ENCODE measurements at places on chromosomes 16 and 17.

- H3K36me3 ChIP-seq, result no peaks in the 10 kb centered on the region
- peak; percentile 6 for DNase-seq
- H3K27ac ChIP-seq, result no peak overlapping the region
- H3K4me3 ChIP-seq, result no peak overlapping the region
- H3K4me1 ChIP-seq, result no peaks in the 10 kb centered on the region
These were observed 1931.9 kb downstream of the TP53TG3F start for GRCh38 chr16:35391328-35391727.

DNA sequence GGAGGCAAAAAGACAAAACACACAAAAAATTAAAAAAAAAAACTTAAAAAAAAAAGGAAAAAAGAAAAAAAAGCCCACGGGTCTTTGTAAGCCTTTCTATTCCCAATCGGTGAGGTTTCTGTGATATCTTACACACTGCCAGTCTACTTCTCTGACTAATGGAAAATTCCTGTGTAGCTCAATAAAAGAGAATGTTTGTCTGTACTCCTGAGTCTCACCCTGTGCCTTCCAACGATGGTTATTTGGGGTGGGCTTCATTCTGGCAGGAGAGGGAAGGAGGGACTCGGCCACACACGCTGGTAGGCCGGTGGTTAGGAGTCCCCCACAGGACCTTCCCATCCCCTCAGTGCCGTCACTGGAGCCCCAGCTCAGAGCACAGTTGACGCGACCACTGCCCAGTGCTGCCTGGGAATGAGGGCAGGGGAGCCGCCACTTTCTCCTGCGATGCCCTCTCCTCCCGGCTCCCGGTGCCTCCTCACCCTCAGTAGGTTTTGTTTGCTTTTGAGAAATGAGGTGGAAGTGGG lies 68.0 kb downstream of the AMFR start:
- peak overlapping the region; percentile 78 for H3K4me3 ChIP-seq
- H3K27me3 ChIP-seq, result peaks cover 5% of the 10 kb centered on the region
- H3K4me1 ChIP-seq, result peaks cover 57% of the 10 kb centered on the region
- H3K36me3 ChIP-seq, result peaks cover 21% of the 10 kb centered on the region
- DNase-seq, result no peak

GRCh38 chr17:15351478-15351840 lies 10.1 kb upstream of the TEKT3 start:
- no peak overlapping the region for H3K27ac ChIP-seq
- no peaks in the 10 kb centered on the region for H3K36me3 ChIP-seq
- peaks cover 6% of the 10 kb centered on the region for H3K4me1 ChIP-seq
- no peak for DNase-seq

DNA sequence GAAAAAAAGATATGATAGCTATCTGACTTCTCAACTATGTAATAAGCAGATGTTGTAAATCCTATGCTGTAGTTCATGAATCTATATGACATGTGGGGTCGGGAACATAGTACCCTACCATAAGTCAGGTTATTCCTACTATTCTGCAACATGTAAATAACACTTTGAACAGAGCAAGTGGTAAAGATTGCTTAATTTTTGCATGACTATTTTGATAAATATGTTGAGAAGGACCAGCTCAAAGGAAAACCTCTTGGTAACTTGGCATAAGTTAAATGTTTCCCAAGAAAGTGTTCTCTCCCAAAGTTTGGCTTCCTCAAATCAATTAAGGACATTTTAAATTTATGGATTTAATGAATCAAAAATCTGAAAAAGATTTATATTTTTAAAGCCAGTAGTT lies 62.1 kb downstream of the ABHD15 start:
- DNase-seq, result no peak
- peaks cover 69% of the 10 kb centered on the region for H3K36me3 ChIP-seq
- H3K27me3 ChIP-seq, result no peaks in the 10 kb centered on the region
- no peaks in the 10 kb centered on the region for H3K4me1 ChIP-seq
- no peak overlapping the region for H3K4me3 ChIP-seq

DNA sequence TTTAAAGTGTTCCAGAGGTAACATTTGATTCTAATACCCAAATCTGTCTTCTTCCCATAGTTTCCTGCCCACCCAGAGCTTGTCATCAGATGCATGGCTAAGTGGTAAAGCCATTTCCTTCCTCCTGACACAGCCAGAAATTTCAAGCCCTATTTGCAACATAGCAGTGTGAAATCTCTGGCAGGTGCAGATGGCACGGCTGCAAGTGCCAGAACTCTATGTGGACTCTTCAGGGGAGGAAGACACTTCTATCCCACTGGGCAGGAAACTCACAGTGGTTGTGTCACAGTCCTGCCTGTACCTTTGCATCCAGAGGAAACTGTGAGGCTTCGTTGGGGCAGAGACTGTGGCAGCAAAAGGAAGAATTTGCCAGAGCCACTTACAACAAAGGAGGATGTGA lies 13.2 kb downstream of the DYNLRB2 start:
- H3K36me3 ChIP-seq, result no peaks in the 10 kb centered on the region
- H3K27me3 ChIP-seq, result peaks cover 78% of the 10 kb centered on the region
- no peak overlapping the region for H3K27ac ChIP-seq
- no peak overlapping the region for H3K4me3 ChIP-seq
- no peaks in the 10 kb centered on the region for H3K4me1 ChIP-seq

GRCh38 chr16:82181461-82182185 lies 11.6 kb upstream of the MPHOSPH6 start:
- peaks cover 14% of the 10 kb centered on the region for H3K4me1 ChIP-seq
- no peak overlapping the region for H3K4me3 ChIP-seq
- no peak for DNase-seq

DNA sequence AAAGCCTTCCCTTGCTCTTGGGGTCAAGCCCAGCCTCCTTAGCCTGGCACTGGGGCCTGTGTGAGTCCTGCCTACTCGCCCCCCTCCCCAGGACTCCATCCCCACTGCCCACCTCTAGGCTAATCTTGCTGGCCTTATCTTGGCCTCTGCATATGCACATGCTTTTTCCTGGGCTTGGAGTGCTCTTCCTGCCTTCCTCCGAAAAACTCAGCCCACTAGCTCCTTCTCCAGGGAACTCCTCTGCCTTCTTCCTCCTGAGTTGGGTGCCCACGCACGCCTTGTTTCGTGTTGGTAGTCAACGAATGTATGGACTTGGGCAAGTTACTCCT lies 16.5 kb downstream of the TBX2 start:
- peaks cover 52% of the 10 kb centered on the region for H3K27me3 ChIP-seq
- no peak overlapping the region for H3K27ac ChIP-seq
- H3K4me1 ChIP-seq, result peaks cover 21% of the 10 kb centered on the region
- no peak for DNase-seq

GRCh38 chr16:58389724-58390123 lies 2.5 kb upstream of the GINS3 start:
- no peak overlapping the region for H3K27ac ChIP-seq
- H3K4me3 ChIP-seq, result no peak overlapping the region
- H3K4me1 ChIP-seq, result no peaks in the 10 kb centered on the region
- peaks cover 50% of the 10 kb centered on the region for H3K27me3 ChIP-seq

DNA sequence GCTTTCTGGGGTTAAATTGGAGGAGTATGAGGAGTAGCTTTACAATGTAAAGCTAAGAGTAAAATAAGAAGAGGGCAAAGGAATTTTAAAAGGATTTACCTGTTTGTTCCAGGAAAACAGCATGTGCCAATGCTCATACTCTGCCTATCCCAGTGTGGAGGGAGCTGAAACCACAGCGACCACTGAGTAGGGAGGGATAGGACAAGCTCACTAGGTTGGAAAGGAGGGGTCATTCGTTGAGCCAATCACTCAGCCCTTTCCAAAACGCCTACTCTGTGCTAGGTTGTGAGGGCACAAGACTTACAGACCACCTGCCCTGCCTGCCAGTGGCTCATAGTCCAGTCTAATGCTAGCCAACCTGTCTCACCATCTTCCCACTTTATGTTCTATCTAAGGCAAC lies 1.1 kb upstream of the DNAJC7 start:
- H3K27ac ChIP-seq, result peak overlapping the region; percentile 99
- H3K4me3 ChIP-seq, result peak overlapping the region; percentile 99
- H3K36me3 ChIP-seq, result peaks cover 18% of the 10 kb centered on the region
- DNase-seq, result no peak

DNA sequence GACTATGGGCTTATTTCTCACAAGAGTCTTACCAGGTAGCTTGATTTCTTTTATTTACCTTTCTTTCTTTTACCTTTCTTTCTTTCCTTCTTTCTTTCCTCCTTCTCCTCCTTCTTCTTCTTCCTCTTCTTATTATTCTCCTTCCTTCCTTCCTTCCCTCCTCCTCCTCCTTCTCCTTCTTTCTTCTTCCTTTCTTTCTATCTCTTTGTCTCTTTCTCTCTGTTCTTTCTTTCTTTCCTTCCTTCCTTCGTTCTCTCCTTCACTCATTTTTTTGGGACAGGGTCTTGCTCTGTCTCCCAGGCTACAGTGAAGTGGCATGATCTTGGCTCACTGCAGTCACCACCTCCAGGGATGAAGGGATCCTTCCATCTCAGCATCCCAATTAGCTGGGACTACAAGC lies 363.6 kb upstream of the MAF start:
- no peak for DNase-seq
- no peak overlapping the region for H3K27ac ChIP-seq
- no peaks in the 10 kb centered on the region for H3K4me1 ChIP-seq
- H3K36me3 ChIP-seq, result no peaks in the 10 kb centered on the region

- H3K27ac ChIP-seq, result peak overlapping the region; percentile 95
- no peaks in the 10 kb centered on the region for H3K27me3 ChIP-seq
- no peak overlapping the region for H3K4me3 ChIP-seq
These were observed 7.2 kb upstream of the MTSS2 start for GRCh38 chr16:70692873-70693671.

- H3K4me3 ChIP-seq, result peak overlapping the region; percentile 46
These were observed 11.3 kb upstream of the GSE1 start for GRCh38 chr16:85601730-85602401.

- no peak overlapping the region for H3K4me3 ChIP-seq
- H3K4me1 ChIP-seq, result peaks cover 43% of the 10 kb centered on the region
- no peak for DNase-seq
- no peaks in the 10 kb centered on the region for H3K36me3 ChIP-seq
These were observed 9.6 kb upstream of the RHBDF2 start for GRCh38 chr17:76510831-76511244.

- no peaks in the 10 kb centered on the region for H3K4me1 ChIP-seq
- no peaks in the 10 kb centered on the region for H3K36me3 ChIP-seq
- H3K27ac ChIP-seq, result no peak overlapping the region
- no peaks in the 10 kb centered on the region for H3K27me3 ChIP-seq
- no peak for DNase-seq
These were observed 819.1 kb downstream of the KCNJ18 start for GRCh38 chr17:22511431-22511830.

GRCh38 chr16:75193265-75193650 lies 13.7 kb downstream of the CTRB2 start:
- H3K36me3 ChIP-seq, result no peaks in the 10 kb centered on the region
- peaks cover 14% of the 10 kb centered on the region for H3K4me1 ChIP-seq
- no peak for DNase-seq
- peaks cover 19% of the 10 kb centered on the region for H3K27me3 ChIP-seq
- no peak overlapping the region for H3K27ac ChIP-seq
- H3K4me3 ChIP-seq, result no peak overlapping the region

- H3K27me3 ChIP-seq, result peaks cover 6% of the 10 kb centered on the region
- H3K27ac ChIP-seq, result peak overlapping the region; percentile 100
- peaks cover 32% of the 10 kb centered on the region for H3K36me3 ChIP-seq
- H3K4me3 ChIP-seq, result peak overlapping the region; percentile 99
These were observed 1.0 kb downstream of the HOXB2 start for GRCh38 chr17:48543854-48544348.

GRCh38 chr16:50121721-50122445 lies 31.2 kb upstream of the TENT4B start:
- no peak for DNase-seq
- no peaks in the 10 kb centered on the region for H3K36me3 ChIP-seq
- H3K27me3 ChIP-seq, result peaks cover 26% of the 10 kb centered on the region

GRCh38 chr17:62186841-62187240 lies 121.8 kb upstream of the MED13 start:
- H3K36me3 ChIP-seq, result no peaks in the 10 kb centered on the region
- H3K4me1 ChIP-seq, result peaks cover 38% of the 10 kb centered on the region
- no peak for DNase-seq
- H3K4me3 ChIP-seq, result peak overlapping the region; percentile 35
- no peak overlapping the region for H3K27ac ChIP-seq

DNA sequence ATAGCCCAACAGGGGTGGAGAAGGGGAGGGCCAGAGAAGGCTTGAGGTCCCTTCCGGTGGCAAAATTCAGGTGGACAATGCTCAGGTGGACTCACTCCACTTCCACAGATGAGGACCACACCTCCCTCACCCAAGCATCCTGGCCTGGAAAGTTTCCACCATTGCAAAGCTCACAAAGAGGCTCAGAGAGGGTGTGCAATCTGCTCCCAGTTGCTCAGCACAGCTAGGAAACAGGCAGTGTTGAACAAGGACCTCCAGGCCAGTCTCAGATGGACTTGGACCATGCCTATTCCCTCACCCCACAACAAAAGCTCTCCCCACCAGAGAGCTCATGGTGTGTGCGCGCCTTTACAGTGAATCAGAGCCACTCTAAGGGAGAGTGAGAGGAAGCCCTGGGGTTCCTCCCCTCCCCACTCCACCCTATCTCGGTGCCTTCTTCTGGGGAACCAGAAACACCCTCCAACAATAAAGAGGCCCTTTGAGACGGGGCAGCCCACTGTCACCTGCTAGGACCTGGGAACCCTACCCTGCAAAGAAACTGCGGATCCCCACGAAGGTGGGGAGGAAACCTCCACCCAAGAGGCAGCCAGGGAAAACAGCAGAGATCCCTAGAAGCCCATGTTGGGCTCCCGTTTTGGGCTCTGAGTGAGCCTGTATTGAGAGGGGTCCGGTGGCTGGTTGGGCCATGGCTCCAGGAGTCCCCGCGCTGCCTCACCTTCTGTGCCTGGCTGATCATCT lies 1.6 kb downstream of the FAM83G start:
- peaks cover 24% of the 10 kb centered on the region for H3K4me1 ChIP-seq
- no peak overlapping the region for H3K27ac ChIP-seq
- peaks cover 21% of the 10 kb centered on the region for H3K27me3 ChIP-seq
- no peak for DNase-seq

DNA sequence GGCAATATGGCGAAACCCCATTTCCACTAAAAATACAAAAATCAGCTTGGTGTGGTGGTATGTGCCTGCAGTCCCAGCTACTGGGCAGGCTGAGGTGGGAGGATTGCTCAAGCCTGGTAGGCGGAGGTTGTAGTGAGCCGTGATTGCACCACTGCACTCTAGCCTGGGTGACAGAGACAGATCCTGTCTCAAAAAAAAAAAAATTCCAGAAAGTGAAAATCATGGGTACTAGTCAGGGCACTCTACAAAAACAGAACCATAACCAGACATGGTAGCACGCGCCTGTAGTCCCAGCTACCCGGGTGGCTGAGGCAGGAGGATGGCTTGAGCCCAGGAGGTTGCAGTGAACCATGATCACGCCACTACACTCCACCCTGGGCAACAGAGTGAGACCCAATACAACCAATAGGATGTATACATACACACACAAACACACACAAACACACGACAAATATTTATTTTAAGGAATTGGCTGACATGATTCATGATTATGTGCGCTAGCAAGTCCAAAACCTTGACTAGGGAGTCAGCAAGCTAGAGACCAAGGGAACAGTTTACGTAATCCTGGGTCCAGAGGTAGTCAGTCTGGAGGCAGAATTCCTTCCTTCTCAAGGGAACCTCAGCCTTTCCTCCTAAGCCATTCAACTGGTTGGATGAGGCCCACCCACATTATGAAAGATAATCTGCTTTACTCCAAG lies 11.6 kb upstream of the GP1BA start:
- no peak for DNase-seq
- no peaks in the 10 kb centered on the region for H3K36me3 ChIP-seq

Data from nephron progenitor cell (in vitro differentiated cells).